ENCODE measurements at places on chromosomes 12 and 14.

- H3K4me1 ChIP-seq: peaks cover 16% of the 10 kb centered on the region
- peaks cover 55% of the 10 kb centered on the region for H3K36me3 ChIP-seq
- no peak for DNase-seq
- H3K27me3 ChIP-seq: no peaks in the 10 kb centered on the region
- H3K27ac ChIP-seq: peak overlapping the region; percentile 6
These were observed 16.5 kb downstream of the SLC15A4 start for GRCh38 chr12:128807161-128807724.

DNA sequence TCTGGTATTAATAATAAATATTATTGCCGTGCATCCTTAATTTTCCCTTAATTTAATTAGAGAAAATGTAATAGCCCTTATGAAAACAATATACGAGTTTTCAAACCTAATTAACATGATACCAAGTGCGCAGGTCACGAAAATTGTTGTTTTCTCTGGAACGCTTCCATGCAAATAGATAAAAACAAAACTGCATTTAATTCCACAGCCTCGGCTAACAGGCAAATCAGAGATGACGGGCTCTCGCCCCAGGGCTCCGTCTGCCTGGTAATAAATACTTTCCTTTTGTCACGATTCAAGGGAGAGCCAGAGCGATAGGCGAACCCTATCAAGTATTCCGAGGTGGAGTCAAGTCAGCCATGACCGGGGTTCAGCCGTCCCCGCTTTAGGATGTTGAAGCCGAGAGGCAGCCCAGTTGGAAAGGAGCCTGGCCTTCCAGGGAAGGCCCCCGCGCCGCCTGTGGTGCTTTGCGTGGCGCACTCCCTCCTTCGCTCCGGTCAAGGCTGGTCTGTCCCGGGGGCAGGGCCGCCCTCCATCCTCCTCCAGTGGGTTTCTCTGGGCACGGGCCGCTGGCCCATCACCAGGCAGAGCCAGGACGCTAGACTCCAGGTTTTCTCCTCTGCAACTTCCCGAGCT, 137.8 kb upstream of the GSC start:
- no peak overlapping the region for H3K4me3 ChIP-seq
- no peaks in the 10 kb centered on the region for H3K4me1 ChIP-seq
- no peaks in the 10 kb centered on the region for H3K27me3 ChIP-seq
- no peaks in the 10 kb centered on the region for H3K36me3 ChIP-seq
- no peak for DNase-seq

DNA sequence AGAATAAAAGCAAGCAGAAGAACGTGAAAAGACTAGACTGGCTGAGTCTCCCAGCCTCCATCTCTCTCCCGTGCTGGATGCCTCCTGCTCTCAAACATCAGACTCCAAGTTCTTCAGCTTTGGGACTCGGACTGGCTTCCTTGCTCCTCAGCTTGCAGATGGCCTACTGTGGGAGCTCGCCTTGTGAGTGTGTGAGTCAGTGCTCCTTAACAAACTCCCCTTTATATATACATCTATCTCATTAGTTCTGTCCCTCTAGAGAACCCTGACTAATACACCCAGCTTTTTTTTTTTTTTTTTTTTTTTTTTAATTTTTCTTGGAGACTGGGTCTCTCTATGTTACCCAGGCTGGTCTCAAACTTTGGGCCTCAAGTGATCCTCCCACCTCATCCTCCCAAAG, 46.9 kb downstream of the ACTN1 start:
- peak overlapping the region; percentile 93 for H3K27ac ChIP-seq
- DNase-seq: no peak
- peak overlapping the region; percentile 23 for H3K4me3 ChIP-seq
- H3K27me3 ChIP-seq: no peaks in the 10 kb centered on the region

DNA sequence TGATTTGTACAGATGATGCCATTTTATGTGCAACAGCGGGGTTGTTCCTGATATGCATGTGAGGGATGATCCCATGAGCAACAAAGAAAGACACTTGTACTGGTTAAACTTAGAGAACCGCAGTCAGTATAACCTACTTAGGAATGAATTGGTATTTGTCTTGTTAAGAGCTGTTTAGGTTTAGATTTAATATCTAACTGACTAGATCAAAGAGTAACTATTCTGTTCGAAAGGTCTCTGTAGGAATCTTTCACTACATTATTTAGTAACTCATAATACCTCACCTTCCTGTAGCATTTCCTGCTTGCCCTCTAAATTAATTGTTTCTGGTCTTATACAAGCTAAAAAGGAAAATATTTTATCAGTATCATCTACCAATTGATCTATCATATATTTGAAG, 350.4 kb downstream of the TRHDE start:
- H3K36me3 ChIP-seq: no peaks in the 10 kb centered on the region
- DNase-seq: no peak
- H3K27ac ChIP-seq: no peak overlapping the region
- H3K4me3 ChIP-seq: no peak overlapping the region
- no peaks in the 10 kb centered on the region for H3K4me1 ChIP-seq
- H3K27me3 ChIP-seq: no peaks in the 10 kb centered on the region

GRCh38 chr12:63822352-63822751, 22.1 kb upstream of the SRGAP1 start:
- no peaks in the 10 kb centered on the region for H3K27me3 ChIP-seq
- no peak for DNase-seq
- no peaks in the 10 kb centered on the region for H3K36me3 ChIP-seq
- H3K4me3 ChIP-seq: peak overlapping the region; percentile 68
- no peaks in the 10 kb centered on the region for H3K4me1 ChIP-seq
- no peak overlapping the region for H3K27ac ChIP-seq

DNA sequence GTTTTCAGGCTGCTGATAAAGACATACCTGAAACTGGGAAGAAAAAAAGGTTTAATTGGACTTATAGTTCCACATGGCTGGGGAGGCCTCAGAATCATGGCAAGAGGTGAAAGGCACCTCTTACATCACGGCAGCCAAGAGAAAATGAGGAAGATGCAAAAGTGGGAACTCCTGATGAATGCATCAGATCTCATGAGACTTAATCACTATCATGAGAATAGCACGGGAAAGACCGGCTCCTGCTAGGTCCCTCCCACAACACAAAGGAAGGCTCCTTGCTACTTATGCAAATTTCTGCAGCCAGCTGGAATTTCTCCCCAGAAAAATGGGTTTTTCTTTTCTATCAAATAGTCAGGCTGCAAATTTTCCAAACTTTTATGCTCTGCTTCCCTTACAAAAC, 174.1 kb upstream of the RMST start:
- H3K4me1 ChIP-seq: no peaks in the 10 kb centered on the region
- H3K27ac ChIP-seq: no peak overlapping the region
- H3K36me3 ChIP-seq: no peaks in the 10 kb centered on the region
- DNase-seq: no peak
- H3K4me3 ChIP-seq: no peak overlapping the region

GRCh38 chr14:66359500-66359899, 126.7 kb upstream of the CCDC196 start:
- no peaks in the 10 kb centered on the region for H3K4me1 ChIP-seq
- no peak overlapping the region for H3K27ac ChIP-seq
- H3K27me3 ChIP-seq: no peaks in the 10 kb centered on the region
- H3K36me3 ChIP-seq: no peaks in the 10 kb centered on the region
- DNase-seq: no peak
- no peak overlapping the region for H3K4me3 ChIP-seq

GRCh38 chr14:103788086-103788485, 59.3 kb downstream of the PPP1R13B start:
- peaks cover 15% of the 10 kb centered on the region for H3K36me3 ChIP-seq
- no peak for DNase-seq
- H3K4me1 ChIP-seq: no peaks in the 10 kb centered on the region

DNA sequence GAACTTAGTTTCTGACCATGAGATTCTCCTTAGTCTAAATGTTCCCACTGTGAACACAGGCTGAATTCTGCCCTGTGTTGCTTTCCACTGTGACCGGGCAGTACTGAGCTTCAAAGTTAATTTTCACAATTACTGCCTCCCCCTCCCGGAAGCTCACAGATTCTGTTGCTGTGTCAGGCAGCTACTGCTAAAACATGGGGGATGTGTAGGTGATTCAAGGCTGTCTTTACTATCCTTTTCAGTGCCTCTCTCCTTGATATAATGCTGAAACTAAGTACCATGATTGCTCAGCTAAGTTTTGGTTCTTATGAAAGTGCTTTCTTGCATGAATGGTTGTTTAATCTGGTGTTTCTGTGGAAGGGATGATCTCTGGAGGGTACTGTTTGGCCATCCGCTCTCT, 428.3 kb upstream of the NOVA1 start:
- no peak for DNase-seq
- H3K27me3 ChIP-seq: no peaks in the 10 kb centered on the region
- no peak overlapping the region for H3K27ac ChIP-seq
- H3K4me1 ChIP-seq: no peaks in the 10 kb centered on the region

DNA sequence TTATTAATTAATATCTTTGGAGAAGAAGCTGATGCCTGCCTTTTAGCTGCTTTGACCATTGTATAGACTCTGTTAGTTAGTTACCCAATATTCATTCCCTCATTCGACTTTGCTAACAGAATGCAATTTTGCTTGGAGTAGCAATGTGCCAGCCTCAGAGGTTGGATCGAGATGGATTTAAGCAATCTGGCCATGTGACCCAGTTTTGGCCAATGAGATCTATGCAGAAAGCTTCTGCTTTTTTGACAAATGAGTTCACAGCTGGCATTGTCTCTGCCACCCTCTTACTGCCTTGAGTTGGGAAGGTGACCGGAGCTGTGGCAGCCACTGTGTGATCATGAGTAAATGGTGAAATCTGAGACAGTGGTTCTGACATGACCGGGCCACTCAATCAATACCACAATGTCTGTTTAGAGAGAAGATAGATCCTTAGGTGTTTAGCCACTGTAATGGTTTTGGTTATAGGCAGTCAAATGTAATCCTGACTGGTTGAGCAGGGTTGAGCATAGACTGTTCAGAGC, 74.9 kb upstream of the MED13L start:
- no peaks in the 10 kb centered on the region for H3K36me3 ChIP-seq
- DNase-seq: no peak
- no peak overlapping the region for H3K4me3 ChIP-seq
- H3K4me1 ChIP-seq: no peaks in the 10 kb centered on the region
- no peaks in the 10 kb centered on the region for H3K27me3 ChIP-seq

DNA sequence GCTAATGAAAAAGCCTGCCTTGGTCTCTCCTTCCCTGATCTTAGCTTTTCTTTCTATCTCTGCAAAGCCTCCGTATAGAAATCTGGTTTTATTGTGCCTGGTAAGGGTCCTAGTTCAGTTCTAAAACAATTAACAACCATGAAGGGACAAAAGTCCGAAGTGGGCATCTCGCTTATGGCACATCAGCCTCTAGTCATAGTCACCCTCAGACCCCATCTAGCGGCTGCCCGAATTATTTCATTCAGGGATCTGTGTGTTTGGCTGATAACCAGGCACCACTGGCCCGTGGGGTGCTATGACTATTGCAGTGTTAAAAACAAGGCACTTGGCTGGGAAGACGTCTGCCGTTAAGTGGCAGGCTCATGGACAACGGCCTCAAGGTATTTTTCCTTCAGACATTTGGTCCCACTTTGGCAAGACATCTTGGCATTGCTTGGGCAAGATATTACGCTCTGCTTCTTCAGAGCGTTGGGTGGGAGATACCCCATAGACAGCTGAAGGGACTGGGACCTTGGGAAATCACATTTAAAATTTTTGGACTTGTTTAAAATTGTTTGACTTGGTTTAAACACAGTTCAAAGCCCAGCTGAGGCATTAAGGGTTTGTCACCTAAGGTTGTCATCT, 87.1 kb downstream of the SINHCAF start:
- no peak overlapping the region for H3K27ac ChIP-seq
- H3K4me3 ChIP-seq: peak overlapping the region; percentile 42
- no peaks in the 10 kb centered on the region for H3K4me1 ChIP-seq
- no peaks in the 10 kb centered on the region for H3K36me3 ChIP-seq
- DNase-seq: no peak

DNA sequence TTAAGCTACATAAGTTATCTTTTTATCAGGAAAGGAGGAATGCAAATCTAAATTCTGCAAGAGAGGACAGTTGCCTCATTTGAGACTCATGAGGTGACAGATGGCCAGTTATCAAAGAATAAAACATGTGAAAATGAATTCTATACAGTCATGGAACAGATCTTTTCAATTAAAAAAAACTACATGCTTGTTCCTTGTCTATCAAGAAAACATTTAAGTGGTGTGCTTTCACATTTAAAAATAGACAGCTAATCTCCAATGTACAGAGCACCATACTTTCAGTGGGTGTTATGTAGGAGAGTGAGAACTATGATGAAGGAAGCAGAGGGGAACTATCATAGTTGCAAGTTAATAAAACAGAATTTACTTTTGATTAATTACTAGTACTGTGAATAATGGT, 76.7 kb upstream of the TTC7B start:
- no peaks in the 10 kb centered on the region for H3K27me3 ChIP-seq
- no peaks in the 10 kb centered on the region for H3K4me1 ChIP-seq
- H3K36me3 ChIP-seq: no peaks in the 10 kb centered on the region

Measured in ascending aorta (tissue), 2 donors.